ENCODE measurements at places on chromosomes 11 and 22.

DNA sequence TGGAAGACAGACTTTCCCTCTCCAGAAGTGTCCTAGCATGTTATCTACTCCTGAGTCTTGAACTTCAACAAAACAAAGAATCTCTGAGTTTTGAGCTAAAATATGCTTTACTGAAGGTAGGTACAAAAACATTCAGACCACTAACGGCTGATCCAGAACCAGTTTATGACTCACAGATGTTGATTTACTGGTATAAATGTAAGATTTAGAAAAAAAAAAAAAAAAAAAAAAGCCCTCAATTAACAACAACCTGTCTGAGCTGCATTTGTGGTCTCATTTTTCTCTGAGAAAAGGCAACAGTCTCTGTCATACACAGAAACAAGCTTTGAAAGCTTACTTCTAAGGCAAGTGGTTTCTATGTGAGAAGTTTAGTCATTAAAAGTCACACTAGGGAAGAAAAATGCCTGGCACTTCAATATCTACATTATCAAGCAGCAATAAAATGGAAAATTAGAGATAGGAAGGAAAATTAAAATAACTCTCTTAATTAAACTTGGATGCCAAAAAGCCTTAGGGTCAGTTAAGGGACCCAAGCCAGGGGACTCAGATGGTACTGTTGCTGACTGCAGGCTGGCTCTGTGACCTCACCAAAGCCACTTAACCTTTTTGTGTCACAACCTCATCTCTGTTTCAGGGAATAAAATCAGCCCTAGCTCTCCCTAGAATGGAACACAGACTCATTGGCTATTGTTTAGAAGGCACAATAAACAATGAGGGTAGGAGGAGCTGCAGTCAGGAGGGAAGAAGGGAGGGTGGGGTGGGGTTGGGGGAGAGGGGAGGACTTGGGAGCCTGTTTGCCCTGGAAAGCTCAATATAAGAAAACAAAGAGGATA lies 61.7 kb downstream of the ETS1 start:
- no peak for DNase-seq

- no peak for DNase-seq
These were observed 20.1 kb upstream of the NAP1L4 start for GRCh38 chr11:3011891-3012885.

- DNase-seq, result peak; percentile 94
These were observed 24.4 kb upstream of the PAMR1 start for GRCh38 chr11:35549787-35550186.

- DNase-seq, result no peak
These were observed 245.0 kb upstream of the B3GAT1 start for GRCh38 chr11:134656861-134657540.

DNA sequence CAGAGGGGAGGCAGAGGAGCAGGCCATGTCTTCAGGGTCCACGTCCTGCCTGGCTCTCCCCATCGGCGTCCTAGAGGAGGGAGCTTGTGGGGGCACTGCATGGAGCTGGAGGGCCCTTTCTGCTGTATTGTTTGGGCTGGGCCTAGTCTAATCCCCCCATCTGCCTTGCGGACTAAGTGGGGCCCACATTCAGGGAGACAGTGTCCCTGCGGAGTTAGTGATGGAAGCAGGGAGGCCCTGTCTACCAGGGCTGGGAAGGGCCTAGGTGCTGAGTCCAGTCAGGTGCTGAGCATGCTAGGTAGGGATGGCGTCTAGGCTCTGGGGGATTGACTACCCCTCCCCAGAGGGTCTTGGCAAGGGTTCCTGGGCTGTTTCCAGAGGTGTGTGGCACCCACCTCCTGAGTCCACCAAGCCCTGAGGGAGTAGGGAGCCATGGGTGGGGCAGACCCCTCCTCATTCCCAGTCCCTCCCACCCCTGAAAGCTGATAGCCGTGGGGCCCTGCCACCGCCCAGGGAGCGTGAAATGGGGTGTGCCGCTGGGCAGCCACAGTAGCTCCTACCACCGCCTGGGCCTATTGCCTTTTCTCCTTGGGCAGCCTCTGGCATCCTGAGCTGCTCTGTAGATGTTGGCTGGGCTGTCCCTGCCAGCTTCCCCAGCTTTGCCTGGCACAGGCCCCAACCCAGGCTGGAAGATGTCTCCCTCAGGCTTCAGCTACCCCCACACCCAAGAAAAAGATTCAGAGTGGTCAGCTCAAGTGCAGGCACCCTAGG lies 1.9 kb upstream of the POLD4 start:
- no peak for DNase-seq

DNA sequence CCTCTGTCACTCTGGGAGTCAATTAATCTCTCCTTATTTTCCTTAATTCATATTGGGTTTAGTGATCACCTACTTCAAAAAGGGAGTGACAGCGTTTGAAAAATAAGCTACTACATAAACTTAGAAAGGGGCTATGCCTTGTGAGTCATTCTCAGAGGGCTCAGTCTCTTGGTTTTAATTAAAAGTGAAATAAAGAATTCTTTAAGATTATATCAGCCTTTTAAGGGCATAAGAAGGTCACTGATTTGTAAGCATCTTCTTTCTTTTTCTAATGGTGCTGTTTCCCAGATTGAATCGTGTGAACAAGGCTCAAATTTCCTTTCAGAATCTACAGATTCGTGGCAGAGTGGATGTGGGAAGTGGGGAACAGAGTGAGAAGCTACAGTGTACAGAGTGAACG lies 636.2 kb upstream of the CCDC90B start:
- DNase-seq, result no peak

GRCh38 chr11:63913866-63914830 lies 2.8 kb downstream of the RCOR2 start:
- DNase-seq, result no peak

- DNase-seq, result no peak
These were observed 108.5 kb downstream of the CSNK2A3 start for GRCh38 chr11:11244470-11245080.

GRCh38 chr11:129704831-129705230 lies 110.8 kb upstream of the TMEM45B start:
- no peak for DNase-seq

DNA sequence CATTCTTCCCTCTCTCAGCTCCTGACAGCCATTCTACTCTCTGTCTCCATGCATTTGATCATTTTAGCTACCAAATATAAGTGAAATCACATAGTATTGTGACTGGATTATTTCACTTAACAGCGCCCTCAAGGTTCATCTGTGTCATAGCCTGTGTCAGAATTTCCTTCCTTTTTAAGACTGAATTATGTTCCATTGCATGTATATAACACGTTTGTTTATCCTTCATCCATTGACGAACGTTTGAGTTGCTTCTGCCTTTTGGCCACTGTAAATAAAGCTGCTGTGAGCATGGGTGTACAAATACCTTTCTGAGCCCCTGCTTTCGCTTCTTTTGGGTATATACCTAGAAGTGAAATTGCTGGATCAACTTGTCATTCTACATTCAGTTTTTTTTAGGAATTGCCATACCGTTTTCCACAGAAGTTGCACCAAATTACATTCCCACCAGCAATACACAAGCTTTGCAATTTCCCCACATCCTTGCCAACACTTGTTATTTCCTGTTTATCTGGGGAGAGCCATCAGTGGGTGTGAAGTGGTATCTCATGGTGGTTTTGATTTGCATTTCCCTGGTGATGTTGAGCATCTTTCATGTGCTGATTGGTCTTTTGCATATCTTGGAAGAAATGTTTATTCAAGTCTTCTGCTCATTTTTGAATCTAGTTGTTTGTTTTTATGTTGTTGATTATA lies 17.5 kb downstream of the GLB1L2 start:
- no peak for DNase-seq

DNA sequence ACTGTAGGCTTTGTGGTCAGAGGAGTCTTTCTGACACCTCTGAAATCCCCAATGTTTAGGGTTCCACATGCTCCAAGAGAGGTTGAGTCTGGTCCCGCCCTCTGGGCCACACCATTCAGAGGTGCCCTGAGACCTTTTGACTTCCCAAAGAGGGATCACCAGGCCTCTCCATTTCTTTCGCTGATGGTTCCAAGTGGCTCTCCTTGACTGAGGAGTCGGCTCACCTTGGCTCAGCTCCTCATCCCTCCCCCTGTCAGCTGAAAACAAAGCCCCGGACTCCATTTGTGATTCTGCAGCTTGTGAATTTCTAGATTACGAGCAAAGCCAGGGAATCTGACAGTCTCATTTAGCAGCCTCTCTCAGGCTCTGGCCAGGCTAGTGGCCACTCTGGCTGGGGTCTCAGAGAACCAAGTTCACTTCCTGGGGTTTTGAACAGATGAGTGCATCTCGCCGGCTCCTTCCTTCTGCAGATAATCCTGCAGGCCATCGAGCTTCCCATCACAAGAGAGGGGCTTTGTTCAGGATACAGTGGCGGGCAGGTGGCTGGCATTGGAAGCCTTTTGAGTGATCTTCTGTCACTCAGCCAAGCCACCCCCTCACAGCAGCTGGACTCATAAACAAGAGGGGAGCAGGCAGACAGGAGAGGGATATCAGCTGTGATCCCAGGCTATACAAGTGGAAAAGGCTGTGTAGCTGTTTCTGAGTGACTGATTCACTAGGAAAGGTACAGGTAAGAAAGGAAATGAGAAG lies 102.9 kb downstream of the TRIM29 start:
- no peak for DNase-seq

GRCh38 chr11:76721755-76722677 lies 51.5 kb upstream of the LRRC32 start:
- no peak for DNase-seq

DNA sequence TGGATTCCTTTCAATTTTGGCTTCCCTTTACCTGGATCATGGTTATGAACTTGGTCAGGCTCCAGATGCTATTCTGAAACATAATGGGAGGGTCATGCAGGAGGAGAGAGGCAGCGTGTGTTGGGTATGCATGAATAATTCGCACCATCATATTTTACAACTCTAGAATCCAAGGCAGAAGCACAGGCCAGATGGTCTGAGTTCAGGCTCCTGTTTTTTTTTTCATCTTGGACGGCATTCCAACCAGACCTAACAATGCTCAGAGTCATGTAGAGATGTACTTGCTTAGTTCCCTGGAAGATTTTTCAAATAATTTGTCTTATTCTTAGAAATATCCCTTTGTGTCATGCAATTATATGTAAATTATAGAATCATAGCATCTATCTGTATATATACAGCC lies 393.5 kb downstream of the JRKL start:
- DNase-seq, result no peak

DNA sequence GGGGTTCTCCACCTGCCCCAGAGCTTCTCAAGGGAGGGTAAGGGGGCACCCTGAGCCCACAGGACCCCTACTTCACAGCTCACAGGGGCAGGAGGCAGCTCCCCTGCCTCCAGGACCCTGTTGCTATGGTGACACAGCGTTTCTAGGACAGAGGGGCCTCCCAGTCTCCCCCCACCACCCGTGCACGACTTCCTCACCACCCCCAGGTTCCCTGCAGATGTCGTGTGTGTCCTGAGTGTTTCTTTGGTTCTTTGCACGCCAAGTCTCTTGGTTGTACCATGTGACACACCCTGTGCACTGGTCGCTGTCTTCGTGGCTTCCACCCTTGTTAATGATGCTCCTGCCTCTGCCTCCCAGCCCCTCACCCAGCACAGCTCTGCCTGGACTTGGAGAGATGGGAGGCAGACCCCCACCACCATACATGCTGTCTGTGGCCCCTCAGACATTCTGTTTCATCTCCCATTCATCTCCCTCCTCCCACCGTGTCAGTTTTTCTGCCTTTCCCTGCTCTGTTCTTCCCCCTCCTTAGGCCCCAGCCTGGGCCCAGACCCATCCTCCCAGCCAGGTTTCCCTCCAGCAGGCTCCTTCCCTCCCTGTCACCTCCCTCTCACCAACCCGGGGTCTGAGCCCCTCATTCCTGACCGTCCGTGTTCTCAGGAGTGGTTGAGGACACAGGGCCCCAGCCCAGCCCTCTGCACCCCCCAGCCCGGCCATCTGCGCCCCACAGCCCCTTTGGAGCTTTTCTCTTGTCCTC lies 24.5 kb upstream of the RAB1B start:
- DNase-seq, result no peak

DNA sequence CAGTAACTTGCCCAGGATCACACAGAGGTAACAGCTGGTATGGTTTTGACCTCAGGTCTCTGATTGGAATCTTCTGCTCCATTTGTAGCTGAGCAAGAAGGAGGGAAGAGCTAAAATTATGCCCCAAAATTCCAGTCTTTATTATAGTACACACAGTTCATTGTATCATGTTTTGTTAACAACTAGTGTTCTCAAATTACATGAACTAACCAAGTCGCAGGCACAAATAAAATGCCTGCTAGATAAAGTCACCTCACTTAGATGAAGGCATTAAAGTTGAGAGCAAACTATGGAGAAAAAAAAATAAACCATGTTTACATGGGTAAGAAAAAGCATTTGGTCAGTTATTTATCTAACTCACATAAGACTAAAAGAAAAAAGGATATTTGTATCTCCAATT lies 58.8 kb downstream of the PDGFD start:
- peak; percentile 26 for DNase-seq

DNA sequence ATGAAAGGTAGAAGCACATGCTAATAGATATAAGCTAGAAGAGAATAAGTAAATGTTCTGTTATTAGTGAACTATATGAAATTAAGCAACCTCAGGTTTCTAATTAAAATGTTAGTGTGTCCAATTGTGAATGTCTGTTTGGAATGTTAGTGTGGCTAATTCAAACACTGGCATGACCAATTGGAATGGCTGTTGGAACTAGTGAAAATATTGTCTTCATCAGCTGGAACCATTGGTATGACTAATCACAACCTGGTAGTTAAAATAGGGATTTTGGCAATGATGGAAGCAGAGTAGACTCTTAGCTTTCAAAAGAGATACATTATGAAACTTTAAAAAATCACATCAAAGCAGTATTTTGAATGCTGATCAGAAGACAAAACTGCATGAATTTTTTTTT lies 66.8 kb downstream of the CYB5R2 start:
- DNase-seq, result no peak

DNA sequence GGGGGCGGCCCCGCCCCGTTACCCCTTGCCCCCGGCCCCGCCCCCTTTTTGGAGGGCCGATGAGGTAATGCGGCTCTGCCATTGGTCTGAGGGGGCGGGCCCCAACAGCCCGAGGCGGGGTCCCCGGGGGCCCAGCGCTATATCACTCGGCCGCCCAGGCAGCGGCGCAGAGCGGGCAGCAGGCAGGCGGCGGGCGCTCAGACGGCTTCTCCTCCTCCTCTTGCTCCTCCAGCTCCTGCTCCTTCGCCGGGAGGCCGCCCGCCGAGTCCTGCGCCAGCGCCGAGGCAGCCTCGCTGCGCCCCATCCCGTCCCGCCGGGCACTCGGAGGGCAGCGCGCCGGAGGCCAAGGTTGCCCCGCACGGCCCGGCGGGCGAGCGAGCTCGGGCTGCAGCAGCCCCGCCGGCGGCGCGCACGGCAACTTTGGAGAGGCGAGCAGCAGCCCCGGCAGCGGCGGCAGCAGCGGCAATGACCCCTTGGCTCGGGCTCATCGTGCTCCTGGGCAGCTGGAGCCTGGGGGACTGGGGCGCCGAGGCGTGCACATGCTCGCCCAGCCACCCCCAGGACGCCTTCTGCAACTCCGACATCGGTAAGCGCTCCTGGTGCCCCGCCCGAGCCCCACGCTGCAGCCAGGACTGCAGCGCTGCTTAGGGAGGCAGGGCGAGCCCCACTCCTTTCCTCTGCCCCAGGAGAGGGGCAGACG lies at the start of gene TIMP3:
Gene TIMP3, plus strand, starts transcription at position 169 of the 700 bp plus-strand sequence. Its CDS starts 297 bp downstream, at position 466.
- no peak for DNase-seq

GRCh38 chr11:135046986-135047385 lies 634.9 kb upstream of the B3GAT1 start:
- no peak for DNase-seq

GRCh38 chr11:9617940-9618339 lies 44.5 kb downstream of the WEE1 start:
- peak; percentile 91 for DNase-seq

GRCh38 chr22:18095101-18095805 lies 15.4 kb upstream of the TUBA8 start:
- no peak for DNase-seq

GRCh38 chr11:127993788-127994187 lies 593.6 kb downstream of the ETS1 start:
- DNase-seq, result no peak
